ENCODE measurements at places on chromosomes 6 and 20. TPM values are rescaled to one million over a fixed set of nuclear protein-coding genes. Genes with fewer than 3 reads are reported as not detected.

GRCh38 chr6:147156799-147157382 lies 47.3 kb upstream of the STXBP5 start:
- no peak overlapping the region for H3K4me3 ChIP-seq
- no peak for DNase-seq
- H3K27ac ChIP-seq: no peak overlapping the region
- H3K36me3 ChIP-seq: no peaks in the 10 kb centered on the region
- no peaks in the 10 kb centered on the region for H3K4me1 ChIP-seq

- DNase-seq: no peak
- no peak overlapping the region for H3K27ac ChIP-seq
- H3K4me3 ChIP-seq: no peak overlapping the region
- no peaks in the 10 kb centered on the region for H3K27me3 ChIP-seq
- no peaks in the 10 kb centered on the region for H3K4me1 ChIP-seq
Measured at GRCh38 chr6:21804941-21805610, 211.5 kb downstream of the SOX4 start.

DNA sequence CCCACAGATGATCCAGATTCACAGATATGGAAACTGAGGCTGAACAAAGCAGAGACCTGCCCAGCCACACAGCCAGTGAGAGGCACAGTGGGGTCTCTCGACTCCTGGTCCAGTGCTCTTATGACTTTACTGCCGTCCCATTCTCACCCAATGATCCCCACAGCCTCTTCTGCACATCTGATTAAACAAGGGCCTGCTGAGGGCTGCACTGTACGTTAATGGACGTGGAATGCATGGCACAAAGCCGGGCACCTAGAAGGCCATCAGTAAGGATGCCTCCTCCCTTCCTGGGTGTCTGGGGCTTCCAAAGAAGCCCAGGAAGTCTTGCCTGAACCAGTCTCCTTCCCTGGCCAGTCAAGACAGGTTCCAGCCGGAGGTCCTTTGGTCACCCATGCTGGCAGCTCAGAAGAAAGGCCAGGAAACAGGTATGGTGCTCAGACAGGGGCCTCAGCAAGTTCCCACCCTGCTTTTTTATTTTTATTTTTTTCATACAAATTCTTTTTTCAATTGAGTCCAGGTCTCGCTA lies 3.8 kb downstream of the TFEB start:
- no peak for DNase-seq
- no peaks in the 10 kb centered on the region for H3K27me3 ChIP-seq
- H3K27ac ChIP-seq: no peak overlapping the region
- no peaks in the 10 kb centered on the region for H3K36me3 ChIP-seq

- no peak overlapping the region for H3K4me3 ChIP-seq
- H3K36me3 ChIP-seq: no peaks in the 10 kb centered on the region
- no peak for DNase-seq
- no peaks in the 10 kb centered on the region for H3K27me3 ChIP-seq
- H3K27ac ChIP-seq: no peak overlapping the region
Measured at GRCh38 chr6:123091091-123091895, 95.3 kb downstream of the CLVS2 start.

DNA sequence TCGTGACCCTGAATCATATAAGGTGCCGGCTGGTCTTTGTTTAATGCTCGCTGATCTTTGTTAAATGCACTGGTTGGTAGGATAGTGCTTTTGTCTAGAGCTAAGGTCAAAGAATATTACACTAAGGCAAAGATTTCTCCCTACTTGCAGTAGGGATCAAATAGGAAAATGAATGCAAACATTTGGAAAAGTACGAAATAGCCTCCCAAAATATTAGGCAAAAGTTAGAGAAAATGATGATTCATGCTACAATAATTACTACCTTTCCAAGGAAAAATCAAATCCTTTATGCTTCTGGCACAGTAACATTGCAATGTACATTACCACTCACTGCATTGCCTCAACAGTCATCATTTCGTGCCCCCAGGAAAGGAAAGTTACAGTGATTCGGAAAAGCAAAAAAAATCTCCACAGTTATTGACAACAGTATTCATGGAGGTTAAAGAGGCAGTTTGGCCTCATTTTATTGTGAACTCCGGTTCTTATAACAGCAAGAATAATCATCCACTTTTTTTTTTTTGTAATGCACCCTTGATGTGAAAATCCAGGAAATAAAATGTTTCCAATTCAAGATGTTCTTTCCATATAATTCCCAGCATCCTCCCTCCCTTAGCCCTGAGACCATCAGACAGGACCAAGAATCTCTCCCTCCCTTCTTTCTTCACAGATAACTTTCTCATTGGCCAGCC lies 61.7 kb upstream of the ZMYND8 start:
- peaks cover 3% of the 10 kb centered on the region for H3K36me3 ChIP-seq
- no peak for DNase-seq
- H3K4me1 ChIP-seq: peaks cover 24% of the 10 kb centered on the region
- no peak overlapping the region for H3K4me3 ChIP-seq

- DNase-seq: no peak
- H3K27me3 ChIP-seq: no peaks in the 10 kb centered on the region
- no peaks in the 10 kb centered on the region for H3K36me3 ChIP-seq
- H3K4me1 ChIP-seq: no peaks in the 10 kb centered on the region
Measured at GRCh38 chr6:68776354-68776753, 141.3 kb downstream of the ADGRB3 start.

DNA sequence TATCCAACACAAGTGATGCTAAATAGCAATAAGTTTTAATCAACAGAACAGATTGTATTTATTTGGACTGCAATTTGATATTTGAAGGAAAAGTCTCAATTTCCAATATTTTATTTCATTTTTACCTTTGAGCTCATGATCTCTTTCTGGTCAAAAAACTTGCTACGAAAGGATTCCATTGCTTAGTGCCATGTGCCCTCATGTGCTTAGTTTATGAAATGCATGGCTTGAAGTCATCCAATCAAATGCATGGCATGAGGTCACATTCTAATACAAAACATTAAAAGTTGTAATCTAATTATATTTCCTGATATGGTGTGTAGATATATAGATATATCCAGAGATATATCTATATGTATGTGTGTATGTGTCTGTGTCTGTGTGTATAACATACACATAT lies 321.2 kb upstream of the ADGRB3 start:
- no peaks in the 10 kb centered on the region for H3K27me3 ChIP-seq
- H3K4me3 ChIP-seq: no peak overlapping the region
- no peaks in the 10 kb centered on the region for H3K36me3 ChIP-seq
- DNase-seq: no peak

GRCh38 chr6:167137881-167138280 lies 15.0 kb downstream of the CCR6 start:
- DNase-seq: no peak
- no peak overlapping the region for H3K4me3 ChIP-seq
- H3K27me3 ChIP-seq: peaks cover 6% of the 10 kb centered on the region
- peaks cover 7% of the 10 kb centered on the region for H3K4me1 ChIP-seq
- H3K36me3 ChIP-seq: no peaks in the 10 kb centered on the region

DNA sequence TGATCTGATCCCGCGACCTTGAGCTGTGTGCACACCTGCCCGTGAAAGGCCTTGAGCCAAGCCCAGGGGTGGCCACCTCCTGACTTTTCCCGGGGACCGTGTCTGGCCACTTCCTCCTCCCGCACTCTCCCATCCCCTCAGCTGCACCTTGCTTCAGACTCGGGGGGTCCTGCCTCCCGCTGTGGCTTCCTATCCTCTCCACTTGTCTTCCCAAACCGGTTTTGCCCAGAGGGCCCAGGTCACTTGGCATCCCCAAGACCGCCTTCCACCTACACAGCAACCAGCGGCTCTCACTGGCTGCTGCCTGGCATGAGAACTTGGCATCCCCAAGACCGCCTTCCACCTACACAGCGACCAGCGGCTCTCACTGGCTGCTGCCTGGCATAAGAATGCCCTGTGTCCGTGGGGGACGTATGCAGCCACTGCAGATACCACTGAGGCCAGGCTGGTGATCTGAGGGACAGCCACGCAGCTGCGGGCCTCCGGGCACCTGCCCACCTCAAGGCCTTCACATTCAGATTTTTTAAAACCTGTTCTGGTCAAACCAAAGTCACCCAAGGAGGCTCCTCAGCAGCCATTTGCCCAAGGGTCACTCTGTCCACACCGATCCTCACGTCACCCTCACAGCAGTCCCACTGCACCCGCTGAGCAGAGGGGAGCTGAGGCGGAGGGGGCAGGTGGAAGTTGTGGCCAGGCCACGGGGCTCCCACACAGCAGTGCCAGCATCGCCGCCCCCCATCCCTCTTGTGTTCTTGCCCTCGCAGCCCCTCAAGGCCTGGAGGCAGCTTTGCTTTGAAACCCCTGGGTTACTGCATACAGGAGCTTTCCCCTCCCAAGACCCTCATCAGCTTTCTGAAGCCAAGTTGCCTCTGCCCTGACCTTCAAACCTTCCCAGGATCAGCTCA lies 245.5 kb downstream of the TAF4 start:
- H3K4me3 ChIP-seq: no peak overlapping the region
- H3K4me1 ChIP-seq: no peaks in the 10 kb centered on the region
- H3K36me3 ChIP-seq: no peaks in the 10 kb centered on the region
- DNase-seq: no peak

DNA sequence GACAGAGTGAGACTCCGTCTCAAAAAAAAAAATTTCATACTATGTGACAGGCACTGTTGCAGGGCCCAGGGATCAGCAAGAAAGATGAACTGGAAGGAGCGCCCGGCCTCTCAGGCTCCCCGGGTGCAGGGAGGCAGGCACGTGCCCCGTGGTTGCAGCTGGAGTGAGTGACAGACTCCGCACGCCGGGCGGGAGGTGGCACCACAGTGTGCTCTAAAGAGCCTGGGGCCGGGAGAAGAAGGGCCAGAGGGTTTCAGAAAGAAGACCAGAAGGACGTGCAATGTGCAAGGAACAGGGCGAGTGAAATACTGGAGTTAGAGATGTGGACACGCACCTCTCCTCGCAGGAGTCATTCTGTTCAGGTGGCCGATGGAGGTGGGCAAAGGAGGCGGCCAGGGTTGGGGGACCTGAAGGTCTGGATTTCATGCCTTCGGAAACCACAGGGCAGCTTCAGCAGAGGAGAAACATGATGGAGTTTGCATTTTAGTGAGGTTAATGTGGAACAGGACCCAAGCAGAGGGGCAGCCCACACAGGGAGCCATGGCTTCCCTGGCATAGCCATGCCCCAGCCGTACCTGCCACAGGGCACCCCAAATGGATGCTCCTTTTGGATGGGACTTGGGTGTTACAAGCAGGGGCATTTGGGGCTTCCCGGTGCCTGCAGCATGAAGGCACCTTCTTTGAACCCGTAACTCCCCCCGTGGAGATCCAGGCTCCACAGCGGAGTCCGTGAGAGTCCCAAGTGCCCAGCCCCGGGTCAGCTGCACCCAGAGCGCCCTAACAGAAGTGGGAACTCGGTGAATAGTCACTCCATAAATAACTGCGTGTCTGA lies 226.2 kb downstream of the ERMARD start:
- no peak overlapping the region for H3K4me3 ChIP-seq
- H3K36me3 ChIP-seq: no peaks in the 10 kb centered on the region
- H3K4me1 ChIP-seq: peaks cover 2% of the 10 kb centered on the region
- peaks cover 10% of the 10 kb centered on the region for H3K27me3 ChIP-seq

DNA sequence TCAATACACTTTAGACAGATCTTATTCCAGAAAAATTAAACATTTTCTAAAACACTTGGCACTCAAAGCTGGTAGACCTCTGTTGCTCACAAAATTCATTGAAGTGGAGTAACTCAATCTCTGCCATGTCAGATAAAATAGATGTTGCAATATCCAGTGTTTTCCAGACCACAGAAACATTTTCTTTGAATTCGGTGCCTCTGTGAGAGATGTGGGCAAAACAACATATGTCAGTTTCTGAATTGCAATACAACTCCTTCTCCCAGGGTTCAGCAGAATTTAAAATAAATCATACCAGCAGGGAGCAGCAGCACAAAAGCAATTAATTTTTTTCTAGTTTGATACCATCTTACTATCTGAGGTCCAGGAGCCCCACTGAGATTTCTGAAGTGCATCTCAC lies 11.3 kb upstream of the PKHD1 start:
- H3K27me3 ChIP-seq: peaks cover 29% of the 10 kb centered on the region
- H3K27ac ChIP-seq: no peak overlapping the region
- no peaks in the 10 kb centered on the region for H3K4me1 ChIP-seq
- no peak overlapping the region for H3K4me3 ChIP-seq
- H3K36me3 ChIP-seq: peaks cover 2% of the 10 kb centered on the region
- no peak for DNase-seq

- H3K4me3 ChIP-seq: no peak overlapping the region
- H3K36me3 ChIP-seq: peaks cover 45% of the 10 kb centered on the region
- H3K27ac ChIP-seq: no peak overlapping the region
Measured at GRCh38 chr6:7230327-7230691, 82.7 kb downstream of the SSR1 start.

GRCh38 chr6:52210227-52210626 lies 24.1 kb downstream of the IL17A start:
- H3K4me1 ChIP-seq: peaks cover 5% of the 10 kb centered on the region
- peaks cover 24% of the 10 kb centered on the region for H3K27me3 ChIP-seq
- no peak overlapping the region for H3K4me3 ChIP-seq
- no peak for DNase-seq

GRCh38 chr20:59723607-59724456 lies 119.5 kb downstream of the PHACTR3 start:
- no peaks in the 10 kb centered on the region for H3K36me3 ChIP-seq
- H3K27me3 ChIP-seq: no peaks in the 10 kb centered on the region
- no peak overlapping the region for H3K4me3 ChIP-seq
- no peaks in the 10 kb centered on the region for H3K4me1 ChIP-seq

- H3K27me3 ChIP-seq: no peaks in the 10 kb centered on the region
- H3K36me3 ChIP-seq: peaks cover 22% of the 10 kb centered on the region
- DNase-seq: no peak
- H3K4me1 ChIP-seq: peaks cover 59% of the 10 kb centered on the region
Measured at GRCh38 chr20:38885357-38885756, 40.9 kb upstream of the FAM83D start.

DNA sequence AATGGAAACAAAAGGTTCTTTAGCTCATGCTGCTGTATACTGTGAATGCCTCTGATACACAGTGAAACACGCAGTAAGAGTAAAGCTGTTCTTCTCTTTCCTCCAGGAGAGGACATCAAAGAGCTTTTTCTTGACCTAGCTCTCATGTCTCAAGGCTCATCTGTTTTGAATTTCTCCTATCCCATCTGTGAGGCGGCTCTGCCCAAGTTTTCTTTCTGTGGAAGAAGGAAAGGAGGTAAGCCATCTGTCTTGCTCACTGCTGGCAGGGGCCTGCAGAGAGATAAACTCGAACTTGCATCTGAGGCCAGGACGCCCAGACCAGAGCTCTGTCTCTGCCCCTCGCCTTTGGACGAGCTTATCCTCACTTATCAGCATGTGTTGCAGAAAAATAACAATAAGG lies 37.7 kb downstream of the LY86 start:
- H3K36me3 ChIP-seq: no peaks in the 10 kb centered on the region
- peaks cover 12% of the 10 kb centered on the region for H3K4me1 ChIP-seq
- no peak for DNase-seq
- H3K4me3 ChIP-seq: no peak overlapping the region
- no peaks in the 10 kb centered on the region for H3K27me3 ChIP-seq

Gene FAM217A
- not detected for total RNA-seq

Gene SLC17A3
- not detected for total RNA-seq

Gene HRH3
- not detected for total RNA-seq

Gene GABRR1
- total RNA-seq: not detected

Gene PRSS35
- not detected for total RNA-seq

Gene KCNK17
- total RNA-seq: not detected

Gene CLVS2
- total RNA-seq: not detected

Measured in activated CD8-positive, alpha-beta T cell treated with anti-CD3 and anti-CD28 coated beads for 36 hours (primary cell).